ENCODE measurements at places on chromosomes 12 and 14. TPM values are rescaled to one million over a fixed set of nuclear protein-coding genes. Genes with fewer than 3 reads are reported as not detected.

GRCh38 chr12:41277100-41277945, 89.2 kb downstream of the PDZRN4 start:
- no peak for DNase-seq
- no peaks in the 10 kb centered on the region for H3K27me3 ChIP-seq
- no peaks in the 10 kb centered on the region for H3K36me3 ChIP-seq
- no peak overlapping the region for H3K27ac ChIP-seq

GRCh38 chr12:21296751-21297406, 37.8 kb downstream of the SLCO1A2 start:
- H3K27ac ChIP-seq = no peak overlapping the region
- DNase-seq = no peak
- no peaks in the 10 kb centered on the region for H3K36me3 ChIP-seq
- no peaks in the 10 kb centered on the region for H3K4me1 ChIP-seq

- no peak overlapping the region for H3K27ac ChIP-seq
- H3K4me1 ChIP-seq = peaks cover 4% of the 10 kb centered on the region
Observed at GRCh38 chr12:92134638-92135274, 10.9 kb downstream of the BTG1 start.

KCNC2 gene
- not detected for total RNA-seq

SLCO1A2 gene
- total RNA-seq = not detected

Data from aorta (tissue), 5 donors.